Epithelial cell of proximal tubule (primary cell): ENCODE measurements at places on chromosomes 3 and 15.

DNA sequence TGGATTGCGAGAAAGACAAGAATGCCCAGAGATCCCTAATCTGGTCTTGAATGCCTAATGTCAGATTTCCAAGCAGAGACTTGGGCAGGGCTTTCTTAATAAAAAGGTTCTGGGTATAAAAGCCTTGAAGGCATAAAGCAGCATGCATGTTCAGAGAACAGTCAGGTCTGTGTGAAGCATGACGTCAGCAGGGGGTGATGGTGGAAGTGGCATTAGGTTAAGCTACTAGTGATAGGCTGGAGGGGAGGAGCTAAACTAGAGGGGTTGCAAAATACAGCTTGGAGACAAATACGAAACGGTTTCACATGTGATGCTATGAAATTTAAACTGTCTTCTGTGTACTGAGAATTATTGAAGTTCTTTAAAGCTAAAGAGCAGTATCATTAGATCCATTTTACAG is 125.6 kb downstream of the VPS8 start:
- no peak for DNase-seq

- DNase-seq, result no peak
These were observed 165.4 kb upstream of the AGTR1 start for GRCh38 chr3:148532326-148532725.

DNA sequence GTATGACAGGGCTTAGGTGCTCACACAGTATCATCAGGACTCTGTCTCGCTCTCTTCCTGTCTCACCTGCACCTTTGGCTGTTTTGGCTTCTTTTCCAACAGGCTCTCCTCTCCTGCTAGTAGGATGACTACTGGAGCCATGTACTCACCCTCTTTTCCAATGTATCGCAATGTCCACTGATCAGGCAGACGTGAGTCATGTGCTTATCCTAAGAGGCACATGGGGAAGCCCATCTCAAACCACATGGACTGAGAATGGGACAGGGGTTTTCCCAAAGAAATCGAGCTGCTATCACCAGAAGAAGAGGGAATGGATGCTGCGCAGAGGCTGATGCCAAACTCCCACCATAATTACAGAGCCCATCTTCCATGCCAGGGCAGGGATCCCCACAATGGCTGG is 180.6 kb downstream of the IL5RA start:
- DNase-seq, result no peak

DNA sequence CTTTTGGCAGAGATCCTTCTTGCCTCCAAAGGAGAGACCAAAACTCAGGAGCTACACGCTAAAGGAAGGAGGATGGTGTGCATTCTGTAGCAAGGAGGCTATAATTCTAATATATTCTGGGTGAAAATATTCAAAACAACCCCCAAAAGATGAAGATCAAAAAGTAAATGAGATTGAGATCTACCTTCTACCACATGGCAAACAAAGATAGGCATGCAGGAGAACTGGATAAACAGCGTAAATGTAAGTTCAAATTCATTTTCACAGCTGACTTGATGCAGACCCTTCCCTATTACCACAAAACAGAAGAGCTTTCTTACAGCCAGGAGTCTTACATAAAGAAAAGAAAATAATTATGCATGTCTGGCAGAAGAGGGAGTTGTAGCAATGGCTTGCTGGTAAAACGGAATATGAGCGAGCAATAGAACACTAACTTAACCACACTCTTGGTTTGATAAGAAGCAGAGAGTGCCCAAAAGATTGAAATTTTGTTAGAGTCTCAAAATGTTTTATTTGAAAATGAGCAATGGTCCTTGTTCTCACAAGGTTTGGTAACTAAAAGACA is 272.7 kb downstream of the MECOM start:
- DNase-seq, result no peak

DNA sequence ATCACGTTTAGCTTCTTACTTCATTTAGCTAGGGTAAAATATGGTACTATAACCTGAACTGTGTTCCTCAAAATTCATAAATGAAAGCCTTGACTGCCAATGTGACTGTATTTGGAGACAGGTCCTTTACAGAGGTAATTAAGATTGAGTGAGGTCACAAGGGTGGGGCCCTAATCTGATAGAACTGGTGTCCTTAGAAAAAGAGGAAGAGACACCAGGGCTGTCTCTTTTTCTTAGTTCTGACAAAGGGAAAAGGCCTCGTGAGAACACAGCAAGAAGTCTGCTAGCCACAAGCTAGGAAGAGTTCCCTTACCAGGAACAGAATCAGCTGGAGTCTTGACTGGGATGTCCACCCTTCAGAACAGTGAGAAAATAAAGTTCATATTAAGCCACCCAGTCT is 162.7 kb downstream of the GMNC start:
- no peak for DNase-seq

DNA sequence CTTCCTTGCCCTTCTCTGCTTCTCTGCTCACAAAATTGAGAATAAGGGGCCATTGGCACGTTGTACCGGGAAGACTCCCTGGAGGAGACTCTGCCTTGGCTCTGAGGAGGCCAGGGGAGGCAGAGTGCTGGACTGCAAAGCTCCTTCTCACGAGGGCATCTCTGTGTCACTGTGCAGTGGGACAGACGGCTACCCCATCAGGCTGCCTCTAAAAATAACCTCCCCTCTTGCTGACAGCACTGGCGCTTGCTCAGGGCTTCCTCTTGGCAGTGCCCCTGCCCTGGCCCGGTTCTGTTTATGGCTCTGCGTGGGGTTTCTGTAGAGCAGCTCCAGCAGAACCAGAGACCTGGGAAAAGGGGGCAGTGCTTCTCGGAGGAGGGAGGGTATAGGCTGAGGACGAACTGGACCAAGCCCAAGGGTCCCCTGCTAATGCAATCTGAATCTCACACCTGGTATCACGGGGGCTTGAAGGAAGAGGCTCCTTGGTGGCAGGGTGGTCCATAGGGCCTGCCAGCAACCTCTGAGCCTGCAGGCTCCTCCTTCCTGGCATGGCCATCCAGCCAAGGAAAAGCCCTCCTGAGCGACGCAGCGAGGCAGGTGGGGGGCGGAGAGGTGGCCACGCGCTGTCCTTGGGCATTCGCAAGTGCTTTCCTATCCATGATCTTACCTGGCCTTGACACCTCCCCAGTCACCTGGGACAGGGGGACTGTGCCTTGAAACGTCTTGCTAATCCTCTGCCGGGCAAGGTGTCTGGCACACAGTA is 63.3 kb upstream of the TLE3 start:
- no peak for DNase-seq

DNA sequence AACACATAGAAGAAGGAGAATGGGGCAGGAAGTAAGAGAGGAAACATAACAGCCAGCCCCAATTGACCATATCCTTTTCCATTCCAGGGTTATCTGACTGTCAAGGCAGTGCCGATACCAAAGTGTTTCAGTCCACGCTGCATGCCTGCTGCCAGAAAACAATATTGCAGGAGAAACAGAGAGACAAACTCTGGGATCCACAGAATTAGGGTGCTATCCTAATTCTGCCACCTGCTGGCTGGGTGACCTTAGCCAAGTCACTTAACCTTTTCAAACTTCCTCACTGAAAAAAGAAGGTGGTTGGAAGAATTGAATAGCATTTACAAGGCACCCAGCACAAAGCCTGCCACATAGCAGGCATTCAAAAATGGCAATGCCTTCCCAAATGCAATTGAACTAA is 32.0 kb downstream of the GLB1 start:
- DNase-seq, result no peak

- no peak for DNase-seq
These were observed 98.6 kb downstream of the FBLN2 start for GRCh38 chr3:13647298-13648059.

- no peak for DNase-seq
These were observed 96.1 kb upstream of the PROK2 start for GRCh38 chr3:71881041-71881440.

DNA sequence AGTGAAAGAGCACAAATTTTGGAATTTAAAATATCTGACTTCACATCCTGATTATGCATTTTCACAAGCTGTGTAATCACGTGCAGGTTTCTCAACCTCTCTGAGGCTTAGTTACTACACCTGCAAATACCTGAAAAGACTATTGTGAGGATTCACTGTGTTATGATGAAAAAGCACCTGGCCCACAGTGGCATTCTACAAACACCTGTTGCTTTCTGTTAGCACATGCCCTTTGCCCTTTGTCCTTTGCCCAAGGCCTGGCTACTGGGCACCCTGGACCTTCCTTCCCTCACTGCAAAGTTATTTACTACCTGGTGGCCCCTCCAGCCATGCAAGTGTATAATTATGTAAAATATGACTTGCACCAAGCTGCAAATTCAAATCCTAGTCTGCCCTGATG is 227.5 kb downstream of the CADPS start:
- DNase-seq, result no peak

DNA sequence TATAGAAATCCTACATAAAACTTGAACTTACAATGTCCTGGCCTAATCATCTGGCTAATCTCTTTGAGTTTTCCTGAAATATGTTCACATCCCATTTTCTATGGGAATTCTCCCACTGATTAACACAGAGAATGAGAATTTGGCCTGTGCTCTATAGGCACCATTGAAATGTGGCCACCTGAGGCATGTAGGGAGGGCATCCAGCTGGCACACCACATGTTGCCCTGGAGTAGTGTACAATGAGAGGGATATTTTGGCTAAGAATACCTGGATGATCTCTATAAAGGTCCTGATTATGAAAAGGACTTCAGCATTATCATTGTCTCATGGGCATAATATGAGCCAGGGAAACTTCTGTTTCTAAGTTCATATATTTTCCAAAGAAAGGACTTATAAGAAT is 324.0 kb downstream of the ZBTB20 start:
- no peak for DNase-seq

DNA sequence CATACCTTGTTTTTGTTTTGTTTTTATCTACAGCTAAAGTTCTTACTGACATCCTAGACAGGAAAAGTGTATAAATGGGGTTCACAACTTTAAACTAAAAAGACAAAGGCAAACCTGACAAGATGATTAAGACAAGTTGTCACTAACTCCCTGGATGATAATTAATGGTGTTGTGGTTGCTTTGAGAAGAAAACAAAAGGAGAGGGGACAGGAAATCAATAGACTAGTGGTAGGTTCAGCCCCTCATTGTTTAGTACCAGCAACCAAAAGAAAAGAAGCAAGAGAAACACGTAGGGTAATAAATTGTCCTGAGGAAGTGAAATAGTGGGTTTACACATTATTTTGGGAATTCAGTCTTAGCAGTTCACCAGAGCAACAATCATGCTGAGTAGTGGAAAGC is 78.8 kb downstream of the BFSP2 start:
- DNase-seq, result no peak

- peak; percentile 10 for DNase-seq
These were observed 79.2 kb upstream of the ABHD17C start for GRCh38 chr15:80615783-80616391.

GRCh38 chr3:101690972-101691371 is 4.5 kb upstream of the RPL24 start:
- no peak for DNase-seq
